ENCODE measurements at places on chromosomes 6 and 20. TPM values are rescaled to one million over a fixed set of nuclear protein-coding genes. Genes with fewer than 3 reads are reported as not detected.

GRCh38 chr6:140070846-140071473 lies 696.5 kb upstream of the CITED2 start:
- no peak for DNase-seq

DNA sequence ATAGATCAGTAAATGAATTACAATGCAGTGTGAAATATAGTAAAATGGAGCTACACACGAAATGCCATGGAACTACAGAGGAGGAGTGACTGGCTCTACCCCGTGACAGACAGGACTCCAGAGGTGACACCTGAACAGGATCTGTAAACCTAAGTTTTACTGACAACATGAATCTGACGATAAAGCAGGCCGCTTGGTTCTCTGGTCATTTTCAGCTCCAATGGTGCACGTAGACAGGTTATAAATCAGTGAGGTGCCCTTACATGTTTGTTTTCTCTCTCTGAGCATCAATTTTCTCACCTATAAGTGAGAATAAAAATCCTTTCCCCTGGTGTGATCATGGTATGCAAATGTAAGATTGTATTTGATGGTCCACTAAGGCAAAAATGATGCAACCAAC lies 301.7 kb upstream of the PLN start:
- no peak for DNase-seq

Gene CALHM5
- 0.18 TPM for total RNA-seq

- DNase-seq: no peak
These were observed 267.1 kb downstream of the TENT5A start for GRCh38 chr6:81485395-81485794.

- no peak for DNase-seq
These were observed 185.1 kb downstream of the COL19A1 start for GRCh38 chr6:70051197-70052124.

DNA sequence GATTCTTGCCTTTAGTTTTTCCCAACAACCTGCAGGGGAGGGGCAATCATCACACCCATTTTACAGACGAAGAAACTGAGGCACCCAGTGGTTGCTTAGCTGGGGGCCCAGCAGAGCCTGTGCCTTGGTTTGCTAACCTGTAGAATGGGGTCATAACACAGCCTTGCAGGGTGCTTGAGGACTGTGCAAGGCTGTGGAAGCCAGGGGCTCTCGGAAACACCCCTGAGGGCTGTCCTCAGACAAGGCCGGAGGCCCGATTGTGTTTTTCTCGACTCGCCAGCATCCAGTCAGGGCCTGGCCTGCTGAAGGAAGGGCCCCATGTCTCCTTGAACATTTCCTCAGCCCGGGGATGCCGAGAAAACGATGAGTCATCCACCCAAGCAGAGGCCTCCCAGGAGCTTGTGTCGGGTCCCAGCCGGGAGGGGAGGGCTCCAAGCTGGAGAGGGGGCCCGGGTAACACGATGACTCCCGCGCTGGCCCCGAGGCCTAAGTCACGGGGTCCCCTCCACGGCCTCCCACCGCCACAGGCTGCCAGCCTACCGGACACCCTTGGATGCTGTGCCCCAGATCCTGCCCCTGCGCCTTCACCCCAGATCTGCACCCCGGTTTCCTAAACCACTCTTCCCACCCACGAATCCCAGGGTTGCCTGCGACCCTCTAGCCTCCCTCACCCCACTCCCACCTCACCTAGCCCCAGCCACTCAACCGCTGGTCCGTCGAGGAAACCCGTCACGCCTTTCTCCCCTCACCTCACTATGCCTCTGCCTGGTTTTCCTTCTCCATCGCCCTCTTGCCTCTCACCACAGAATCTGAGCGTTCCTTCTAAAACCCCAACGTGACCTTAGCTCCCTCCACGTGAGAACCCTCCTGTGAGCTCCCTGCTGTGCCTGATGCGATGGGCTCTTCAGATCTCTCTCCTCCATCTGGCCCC lies 10.6 kb downstream of the NOL4L start:
- DNase-seq: peak; percentile 49

GRCh38 chr20:29741894-29742698 lies 1515.4 kb upstream of the DEFB115 start:
- no peak for DNase-seq

Gene RCAN2
- total RNA-seq: 4.0 TPM

Data from left colon (tissue), 2 donors.